Activated CD4-positive, alpha-beta T cell treated with anti-CD3 and anti-CD28 coated beads for 36 hours (primary cell): ENCODE measurements at places on chromosomes 7 and 10. TPM values are rescaled to one million over a fixed set of nuclear protein-coding genes. Genes with fewer than 3 reads are reported as not detected.

The SDK1 gene
- total RNA-seq, result 1.9 TPM

DNA sequence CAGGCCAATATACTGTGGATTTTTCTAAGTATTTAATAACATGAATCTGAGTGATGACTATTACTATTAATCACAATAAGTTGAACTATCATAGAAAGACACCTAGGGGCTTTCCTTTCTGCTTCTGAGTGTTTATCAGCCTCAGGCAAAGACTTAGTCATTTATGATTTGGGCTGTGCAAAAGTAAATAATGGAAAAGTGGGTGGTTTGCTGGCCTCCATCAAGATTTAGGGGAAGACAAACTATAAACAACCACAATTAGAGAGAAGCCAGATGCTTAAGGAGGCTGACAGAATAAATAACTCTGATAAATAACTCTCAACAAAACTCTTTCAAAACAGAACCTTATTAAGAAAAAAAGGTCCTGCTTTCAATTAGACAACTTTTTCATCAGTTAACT, 64.7 kb downstream of the MACC1 start:
- no peak for DNase-seq

GRCh38 chr7:1095621-1096155, 7.8 kb downstream of the GPER1 start:
- DNase-seq, result no peak

- no peak for DNase-seq
Measured at GRCh38 chr10:131560706-131561355, 249.3 kb upstream of the TCERG1L start.
